ENCODE measurements at places on chromosomes 16 and 17.
A peak's percentile ranks its signal among the peaks of the same experiment; 100 is the strongest.

GRCh38 chr17:79269620-79270019 lies 195.0 kb downstream of the ENGASE start:
- DNase-seq, result no peak

DNA sequence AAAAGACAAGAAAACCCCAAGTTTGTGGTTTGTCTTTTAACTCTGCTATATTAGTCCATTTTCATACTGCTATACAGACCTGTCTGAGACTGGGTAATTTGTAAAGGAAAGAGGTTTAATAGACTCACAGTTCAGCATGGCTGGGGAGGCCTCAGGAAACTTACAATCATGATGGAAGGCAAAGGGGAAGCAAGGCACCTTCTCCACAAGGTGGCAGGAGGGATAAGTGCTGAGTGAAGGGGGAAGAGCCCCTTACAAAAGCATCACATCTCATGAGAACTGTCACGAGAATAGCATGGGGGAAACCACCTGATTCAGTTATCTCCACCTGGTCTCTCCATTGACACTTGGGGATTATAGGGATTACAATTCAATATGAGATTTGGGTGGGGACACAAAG lies 13.5 kb upstream of the ADAM11 start:
- no peak for DNase-seq

GRCh38 chr16:55263271-55264250 lies 60.4 kb upstream of the IRX6 start:
- DNase-seq, result no peak

DNA sequence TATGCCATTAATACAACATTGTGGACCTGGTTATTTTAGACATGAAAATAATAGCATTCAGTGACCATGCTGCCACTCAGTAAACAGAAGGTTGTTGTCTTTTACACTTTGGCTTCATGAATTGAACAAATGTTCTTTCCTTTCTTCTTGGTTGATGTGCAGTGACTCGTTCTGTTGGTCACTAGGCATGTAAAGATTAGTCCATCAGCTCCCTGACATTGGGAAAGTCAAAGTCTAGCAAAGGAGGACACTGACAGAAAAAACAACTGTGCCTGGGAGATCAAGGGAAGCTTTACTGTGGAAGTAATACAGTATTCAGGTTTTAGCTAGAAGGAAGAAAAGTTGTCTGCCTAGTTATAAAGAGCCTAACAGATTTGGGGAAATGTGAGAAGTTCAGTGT lies 6.9 kb downstream of the KCNJ16 start:
- DNase-seq, result no peak

DNA sequence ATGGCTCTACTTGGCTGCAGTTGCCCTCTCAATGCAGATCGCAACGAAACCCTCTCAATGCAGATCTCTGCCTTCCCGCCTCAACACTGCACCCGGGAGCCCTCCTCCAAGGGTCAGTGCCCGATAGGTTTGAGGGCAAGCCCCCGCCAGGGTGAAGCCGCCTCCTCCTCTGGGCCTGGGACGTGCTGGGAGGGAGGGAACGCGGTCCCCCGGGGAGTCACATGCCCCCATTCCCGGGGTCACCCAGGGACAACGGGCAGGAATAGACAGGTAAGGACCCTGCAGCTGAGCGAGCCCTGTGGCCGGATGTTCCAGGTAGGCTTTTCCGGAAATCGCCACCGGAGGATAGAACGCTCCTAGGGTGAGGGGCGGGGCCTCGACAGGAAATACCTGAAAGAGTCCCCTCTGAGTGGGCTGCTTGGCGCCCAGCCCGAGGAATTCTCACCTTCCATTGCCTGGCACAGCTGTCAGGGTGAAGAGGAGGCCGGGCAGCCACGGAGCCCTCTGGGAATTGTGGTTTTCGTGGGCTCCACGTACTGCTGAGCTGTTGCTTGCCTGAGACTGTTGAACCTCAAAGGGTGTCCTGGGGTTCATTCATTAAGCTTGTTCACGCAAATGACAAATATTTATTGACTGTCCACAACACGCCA lies 12.8 kb downstream of the ZNF174 start:
- no peak for DNase-seq

DNA sequence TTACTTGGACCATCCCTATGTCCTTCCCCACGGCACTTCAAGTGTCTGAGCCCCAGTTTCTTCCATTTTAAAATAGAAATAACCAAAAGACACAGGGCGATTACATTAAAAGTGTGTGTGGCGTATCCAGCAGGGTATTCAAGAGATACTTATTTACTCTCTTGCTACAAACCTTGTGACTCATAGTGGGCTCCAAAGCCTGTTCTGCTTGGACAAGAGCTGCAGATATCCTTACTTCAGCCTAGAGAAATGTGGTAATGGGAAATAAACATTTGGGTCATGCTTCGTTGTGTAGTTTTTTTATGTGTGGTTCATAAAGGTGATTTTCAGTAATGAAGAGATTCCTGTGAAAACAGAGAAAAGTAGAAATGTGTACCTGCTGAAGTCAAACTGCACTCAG lies 288.9 kb upstream of the CDH11 start:
- peak; percentile 18 for DNase-seq

GRCh38 chr16:68563631-68564381 lies 24.7 kb downstream of the ZFP90 start:
- no peak for DNase-seq

DNA sequence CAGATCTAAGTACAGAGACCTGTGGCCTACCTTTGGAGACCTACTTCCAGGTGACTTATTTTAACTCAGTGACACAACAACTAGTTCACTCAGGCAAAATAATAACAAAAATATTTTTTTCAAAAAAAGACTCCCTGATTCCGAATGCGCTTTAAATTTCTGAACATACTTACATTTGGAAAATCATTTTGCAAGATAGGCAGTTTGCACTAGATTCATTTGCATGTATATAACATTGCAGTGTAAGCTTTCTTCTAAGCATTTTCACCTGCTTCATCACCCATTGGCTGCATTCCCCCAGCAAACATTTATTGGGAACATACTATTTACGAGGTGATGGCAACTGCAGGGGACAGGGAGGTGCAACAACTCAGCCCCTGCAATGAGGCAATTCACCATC lies 166.8 kb downstream of the GRIN2A start:
- DNase-seq, result no peak

DNA sequence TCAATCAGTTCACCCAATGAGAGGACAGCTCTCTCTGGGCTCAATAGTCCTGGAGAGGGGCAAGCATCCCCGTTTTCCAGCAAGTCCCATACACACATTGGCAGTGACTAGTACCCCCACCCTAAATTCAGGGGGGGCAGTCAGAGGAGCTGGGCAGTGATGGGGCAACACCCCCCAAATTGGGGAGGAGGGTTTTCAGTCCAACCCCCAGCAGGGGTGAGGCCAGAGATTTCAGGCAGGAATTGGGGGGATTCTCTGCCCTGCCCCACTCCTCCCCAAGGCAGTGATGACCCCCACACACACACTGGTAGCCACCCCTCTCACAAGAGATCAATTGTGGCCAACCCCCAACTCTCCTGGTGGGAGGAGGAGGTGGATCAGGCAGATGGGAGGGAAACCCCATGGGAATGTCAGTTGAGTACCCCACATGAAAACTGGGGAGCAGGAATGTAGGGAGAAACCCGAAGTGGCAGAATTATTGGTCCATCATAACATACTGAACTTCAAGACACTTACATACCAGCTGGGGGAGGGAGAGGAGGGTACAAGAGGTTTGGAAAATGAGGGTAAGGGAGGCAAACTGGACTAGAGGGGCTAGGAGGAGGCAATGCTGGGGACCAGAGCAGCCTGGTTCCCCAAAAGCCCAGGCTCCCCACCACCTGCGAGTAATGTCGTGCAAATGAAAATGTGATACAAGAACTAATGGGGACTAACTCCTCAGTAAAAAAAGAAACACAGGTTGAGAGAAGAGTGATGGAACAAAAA lies 3.1 kb downstream of the VAMP2 start:
- DNase-seq, result no peak

GRCh38 chr16:1331712-1332617 lies 1.5 kb upstream of the BAIAP3 start:
- no peak for DNase-seq

DNA sequence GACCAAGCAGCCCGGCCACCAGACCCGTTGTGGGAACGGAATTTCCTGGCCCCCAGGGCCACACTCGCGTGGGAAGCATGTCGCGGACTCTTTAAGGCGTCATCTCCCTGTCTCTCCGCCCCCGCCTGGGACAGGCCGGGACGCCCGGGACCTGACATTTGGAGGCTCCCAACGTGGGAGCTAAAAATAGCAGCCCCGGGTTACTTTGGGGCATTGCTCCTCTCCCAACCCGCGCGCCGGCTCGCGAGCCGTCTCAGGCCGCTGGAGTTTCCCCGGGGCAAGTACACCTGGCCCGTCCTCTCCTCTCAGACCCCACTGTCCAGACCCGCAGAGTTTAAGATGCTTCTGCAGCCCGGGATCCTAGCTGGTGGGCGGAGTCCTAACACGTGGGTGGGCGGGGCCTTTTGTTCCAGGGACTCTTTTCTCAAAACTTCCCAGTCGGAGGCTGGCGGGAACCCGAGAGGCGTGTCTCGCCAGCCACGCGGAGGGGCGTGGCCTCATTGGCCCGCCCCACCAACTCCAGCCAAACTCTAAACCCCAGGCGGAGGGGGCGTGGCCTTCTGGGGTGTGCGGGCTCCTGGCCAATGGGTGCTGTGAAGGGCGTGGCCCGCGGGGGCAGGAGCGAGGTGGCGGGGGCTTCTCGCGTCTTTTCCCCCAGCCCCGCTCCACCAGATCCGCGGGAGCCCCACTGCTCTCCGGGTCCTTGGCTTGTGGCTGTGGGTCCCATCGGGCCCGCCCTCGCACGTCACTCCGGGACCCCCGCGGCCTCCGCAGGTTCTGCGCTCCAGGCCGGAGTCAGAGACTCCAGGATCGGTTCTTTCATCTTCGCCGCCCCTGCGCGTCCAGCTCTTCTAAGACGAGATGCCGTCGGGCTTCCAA lies at the start of gene SLC2A4:
SLC2A4 (plus strand) TSS at position 645 of the 879 bp plus-strand sequence; CDS start at position 862, 217 bp downstream.
- peak; percentile 55 for DNase-seq

GRCh38 chr16:50708373-50709060 lies 15.1 kb downstream of the NOD2 start:
- no peak for DNase-seq

DNA sequence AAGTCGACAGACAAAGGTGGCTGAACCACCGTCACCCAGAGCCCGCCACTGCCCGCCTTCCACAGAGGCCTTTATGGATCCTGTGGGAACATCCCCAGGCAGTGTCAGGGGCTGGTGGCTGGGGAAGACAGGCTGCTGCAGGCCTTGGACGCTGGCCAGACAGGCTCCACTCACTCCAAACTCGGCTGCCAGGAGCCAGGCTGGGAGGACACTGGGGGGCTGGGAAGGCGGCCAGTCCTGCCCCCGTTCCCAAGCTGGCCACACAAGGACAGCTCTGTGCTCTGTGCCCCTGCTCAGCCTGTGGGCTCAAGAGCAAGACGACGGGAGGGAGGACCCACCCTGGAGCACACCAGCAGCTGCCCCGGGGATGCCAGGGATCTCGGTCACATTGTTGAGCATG lies 7.6 kb upstream of the LCAT start:
- no peak for DNase-seq

DNA sequence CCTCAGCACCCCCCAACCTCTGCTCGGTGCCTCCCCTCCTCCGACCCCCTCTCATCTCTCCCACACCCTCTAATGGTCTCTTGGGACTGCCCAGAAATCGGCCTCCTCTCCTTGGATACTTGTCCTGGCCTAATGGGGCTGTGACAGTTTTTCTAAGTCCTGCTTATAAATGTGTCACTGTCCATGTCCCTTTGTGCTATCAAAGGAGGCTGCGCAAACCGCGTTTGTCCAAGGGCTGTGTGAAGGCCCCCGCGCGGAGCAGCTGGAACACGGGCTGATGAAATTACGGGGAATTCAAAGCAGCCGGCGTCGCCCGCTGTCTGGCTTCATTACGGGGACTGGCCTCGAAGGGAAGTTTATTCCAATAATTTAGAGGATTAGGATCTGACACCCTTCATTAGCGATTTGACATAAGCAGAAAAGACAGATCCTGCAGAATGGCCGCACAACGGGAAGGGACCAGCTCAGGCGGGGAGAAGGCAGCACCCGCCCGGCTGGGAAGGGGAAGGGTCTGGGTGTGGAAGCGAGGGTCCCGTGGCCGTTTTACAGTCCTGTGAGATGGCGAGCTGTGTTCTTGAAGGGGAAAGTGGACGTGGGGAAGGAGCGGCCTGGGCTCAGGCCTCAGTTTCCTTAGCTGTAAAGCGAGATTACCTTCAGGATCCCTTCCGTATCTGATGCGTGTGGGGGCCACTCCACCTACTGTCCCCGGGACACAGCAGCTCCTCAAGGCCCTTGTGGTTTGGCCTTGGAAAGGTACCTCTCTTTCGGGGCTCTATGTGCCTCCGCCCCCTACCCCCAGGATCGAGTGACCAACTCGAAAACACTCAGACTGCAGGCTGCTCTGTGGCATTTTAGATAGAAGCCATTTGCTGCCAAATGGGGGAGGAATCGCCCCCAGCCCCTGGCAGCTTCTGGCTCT lies 1.6 kb upstream of the WFIKKN2 start:
- no peak for DNase-seq

DNA sequence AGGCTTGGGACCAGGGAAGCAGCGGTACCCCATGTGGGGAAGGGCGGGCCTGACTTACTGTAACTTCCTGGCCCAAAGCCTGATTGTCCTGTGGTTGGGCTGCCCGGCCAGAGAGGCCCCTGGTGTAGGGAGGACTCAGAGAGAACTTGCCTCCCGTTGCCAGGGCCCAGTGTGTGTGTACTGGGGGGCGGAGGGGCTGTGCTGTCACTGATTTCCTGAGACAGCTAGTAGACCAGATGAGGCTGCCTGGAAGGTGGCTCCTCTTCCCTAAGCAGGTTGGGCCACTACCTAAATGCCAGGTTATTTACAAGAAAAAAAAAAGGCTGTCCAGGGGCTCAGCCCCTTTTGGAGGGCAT lies 16.7 kb downstream of the SOCS3 start:
- DNase-seq, result no peak

- DNase-seq, result no peak
These were observed 7.9 kb upstream of the PLEKHG4 start for GRCh38 chr16:67271446-67271845.

DNA sequence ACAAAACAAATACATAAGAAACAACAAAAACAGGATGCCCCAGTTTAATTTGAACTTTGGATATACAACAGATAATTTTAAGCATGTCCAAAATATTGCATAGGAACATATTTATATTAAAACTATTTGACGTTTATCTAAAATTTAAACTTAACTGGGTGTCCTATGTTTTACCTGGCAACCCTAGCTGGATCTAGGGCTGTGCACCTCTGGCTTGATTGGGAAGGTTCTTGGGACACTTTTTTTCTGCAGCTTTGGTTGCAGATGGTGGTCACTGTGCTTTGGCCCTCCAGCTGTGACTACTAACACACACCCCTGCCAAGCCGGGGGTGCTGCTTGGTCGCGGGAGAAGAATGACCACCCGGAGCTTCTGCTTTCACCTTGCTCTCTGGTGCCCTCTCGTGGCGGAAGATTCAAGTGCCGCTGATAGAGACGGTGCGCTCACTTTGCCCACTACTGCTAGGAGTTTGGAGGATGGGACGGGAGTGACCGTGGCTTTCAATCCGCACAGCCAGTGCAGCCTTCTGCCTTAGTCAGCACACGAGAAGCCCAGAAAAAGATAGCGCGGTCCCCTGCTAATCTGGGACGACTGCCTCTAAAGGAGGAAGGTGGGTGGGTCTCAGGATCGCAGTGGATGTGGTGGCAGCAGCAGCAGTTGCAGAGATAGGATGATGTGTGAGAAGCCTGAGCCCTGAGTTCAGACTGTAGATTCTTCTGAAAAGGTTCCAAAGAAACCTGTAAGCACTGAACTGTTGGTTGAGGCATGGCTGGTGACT lies 6.7 kb downstream of the SPACA3 start:
- no peak for DNase-seq

GRCh38 chr16:54412037-54412436 lies 125.5 kb upstream of the IRX3 start:
- no peak for DNase-seq

GRCh38 chr17:61384354-61384691 lies 15.3 kb upstream of the TBX2 start:
- DNase-seq, result no peak

All from epithelial cell of prostate (primary cell).